ENCODE measurements at places on chromosomes 13 and 19. TPM values are rescaled to one million over a fixed set of nuclear protein-coding genes. Genes with fewer than 3 reads are reported as not detected.

GRCh38 chr19:33865306-33865705, 68.6 kb downstream of the KCTD15 start:
- no peak for DNase-seq
- no peaks in the 10 kb centered on the region for H3K4me1 ChIP-seq
- no peak overlapping the region for H3K27ac ChIP-seq
- H3K4me3 ChIP-seq, result no peak overlapping the region

DNA sequence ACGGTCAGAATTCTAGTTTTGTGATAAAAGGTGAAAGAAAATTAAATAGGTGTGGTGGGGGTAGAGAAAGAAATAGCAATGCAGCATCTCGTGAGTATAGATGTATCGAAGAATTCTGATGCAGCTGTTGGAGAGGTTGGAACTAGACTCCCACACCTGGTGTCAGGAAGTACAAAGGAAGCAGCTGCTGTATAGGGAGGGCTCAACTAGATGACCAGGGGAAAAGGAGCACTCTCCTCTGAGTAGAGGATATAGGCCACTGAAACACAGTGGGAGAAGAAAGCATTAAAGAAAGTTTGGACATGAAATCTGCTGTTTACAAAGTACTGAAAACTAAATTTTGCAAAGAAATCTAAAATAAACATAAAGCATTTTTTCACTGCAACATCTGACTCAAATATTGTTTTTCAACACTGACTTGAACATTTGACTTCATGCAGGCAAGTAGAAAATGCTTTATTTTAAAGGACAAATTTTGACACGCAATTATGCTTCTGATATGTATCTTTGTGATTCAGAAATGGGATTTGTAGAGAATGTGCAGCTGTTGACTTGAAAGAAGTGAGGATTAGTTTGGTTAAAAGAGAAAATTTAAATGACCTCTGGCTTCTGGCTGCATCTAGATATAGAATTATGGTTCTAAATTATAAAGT, 82.2 kb downstream of the MIPEP start:
- peaks cover 19% of the 10 kb centered on the region for H3K36me3 ChIP-seq
- H3K4me3 ChIP-seq, result no peak overlapping the region
- no peaks in the 10 kb centered on the region for H3K27me3 ChIP-seq
- no peak for DNase-seq
- no peaks in the 10 kb centered on the region for H3K4me1 ChIP-seq
- H3K27ac ChIP-seq, result no peak overlapping the region

- DNase-seq, result peak; percentile 35
- no peaks in the 10 kb centered on the region for H3K27me3 ChIP-seq
- peaks cover 64% of the 10 kb centered on the region for H3K36me3 ChIP-seq
- H3K4me1 ChIP-seq, result peaks cover 31% of the 10 kb centered on the region
- H3K27ac ChIP-seq, result peak overlapping the region; percentile 73
These were observed 9.1 kb downstream of the NFIC start for GRCh38 chr19:3375221-3376090.

NLRP9 gene
- not detected for total RNA-seq

F10 gene
- not detected for total RNA-seq

NR2F6 gene
- 36.3 TPM for total RNA-seq
